ENCODE measurements at places on chromosomes 5 and 9. TPM values are rescaled to one million over a fixed set of nuclear protein-coding genes. Genes with fewer than 3 reads are reported as not detected.

Gene FREM1
- 57.7 TPM for total RNA-seq

Gene UBTD2
- 73.3 TPM for total RNA-seq

Gene OTP
- 3.1 TPM for total RNA-seq

Gene DIAPH1
- 99.1 TPM for total RNA-seq

Gene IFNA4
- total RNA-seq = not detected

Gene TAS2R1
- not detected for total RNA-seq

Gene OMD
- not detected for total RNA-seq

Gene LPCAT1
- 111 TPM for total RNA-seq

Gene CNTLN
- 16.7 TPM for total RNA-seq

Gene SVEP1
- 1.5 TPM for total RNA-seq

Gene LEAP2
- total RNA-seq = 2.9 TPM

Gene PCDHB14
- 5.5 TPM for total RNA-seq

Gene C9orf153
- total RNA-seq = 0.19 TPM

DNA sequence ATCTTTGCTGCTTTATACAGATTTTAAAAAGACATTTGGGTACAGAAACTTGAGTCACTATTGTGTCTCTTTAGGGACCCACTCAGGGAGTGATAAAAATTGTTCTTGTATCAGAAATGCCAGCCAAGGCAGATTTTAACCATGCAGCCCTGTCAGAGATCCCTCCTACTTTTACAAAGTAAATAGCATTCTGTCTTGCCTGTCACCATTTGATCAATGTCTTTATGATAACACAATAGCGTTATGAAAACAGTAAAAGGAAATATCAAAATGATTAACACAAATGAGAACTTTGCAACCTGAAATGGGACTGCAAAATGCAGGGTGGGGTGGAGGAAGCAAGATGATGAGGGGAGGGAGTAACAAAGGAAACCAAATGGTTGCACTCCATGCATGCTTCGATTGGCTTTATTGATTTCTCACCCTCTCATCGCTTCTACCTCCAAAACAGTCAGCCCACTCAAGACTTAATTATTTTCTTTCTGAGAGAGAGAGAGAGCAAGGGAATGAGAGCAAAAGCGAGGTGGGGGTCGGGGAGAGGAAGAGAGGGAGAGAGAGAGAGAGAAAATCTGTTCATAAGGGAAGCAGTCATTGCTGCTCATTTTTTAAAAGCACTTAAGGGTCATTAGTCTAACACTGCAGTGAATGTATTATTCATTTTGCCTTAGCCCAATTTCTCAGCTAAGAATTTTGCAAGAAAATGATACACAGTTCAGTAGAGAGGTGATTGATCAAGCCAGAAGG lies 576.5 kb downstream of the CSNK1G3 start:
- peaks cover 5% of the 10 kb centered on the region for H3K36me3 ChIP-seq
- no peak for DNase-seq
- peaks cover 36% of the 10 kb centered on the region for H3K4me1 ChIP-seq

GRCh38 chr9:77663754-77664153 lies 15.6 kb upstream of the GNA14 start:
- no peaks in the 10 kb centered on the region for H3K36me3 ChIP-seq
- no peak overlapping the region for H3K4me3 ChIP-seq
- no peak overlapping the region for H3K27ac ChIP-seq
- DNase-seq = no peak
- no peaks in the 10 kb centered on the region for H3K4me1 ChIP-seq

DNA sequence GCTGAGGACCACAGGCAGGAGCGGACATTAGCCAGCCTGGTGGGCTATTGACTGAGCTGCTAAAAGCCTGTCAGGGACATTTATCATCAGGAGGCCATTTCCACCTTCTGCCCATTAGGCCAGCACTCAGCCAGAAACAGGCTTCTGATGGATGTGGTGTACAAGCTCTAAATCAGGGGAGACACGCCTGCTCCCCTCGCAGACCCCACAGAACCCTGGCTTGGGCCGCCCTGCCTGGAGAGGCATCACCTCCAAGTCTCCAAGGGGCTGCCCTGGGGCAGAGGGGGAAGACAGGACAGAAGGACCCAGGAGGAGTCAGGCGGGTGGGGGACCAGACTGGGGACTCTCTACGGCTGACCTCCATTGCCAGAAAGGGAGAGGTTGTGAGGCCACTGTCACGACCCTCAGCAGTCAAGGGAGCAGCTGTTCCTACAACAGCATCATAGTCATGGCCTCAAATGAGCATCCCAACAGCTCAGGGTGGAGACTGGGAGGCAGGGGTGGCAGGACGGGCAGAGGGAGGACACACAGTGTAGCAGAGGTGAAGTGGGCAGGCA lies 24.0 kb upstream of the TRIM14 start:
- no peak for DNase-seq
- H3K27ac ChIP-seq = peak overlapping the region; percentile 35

DNA sequence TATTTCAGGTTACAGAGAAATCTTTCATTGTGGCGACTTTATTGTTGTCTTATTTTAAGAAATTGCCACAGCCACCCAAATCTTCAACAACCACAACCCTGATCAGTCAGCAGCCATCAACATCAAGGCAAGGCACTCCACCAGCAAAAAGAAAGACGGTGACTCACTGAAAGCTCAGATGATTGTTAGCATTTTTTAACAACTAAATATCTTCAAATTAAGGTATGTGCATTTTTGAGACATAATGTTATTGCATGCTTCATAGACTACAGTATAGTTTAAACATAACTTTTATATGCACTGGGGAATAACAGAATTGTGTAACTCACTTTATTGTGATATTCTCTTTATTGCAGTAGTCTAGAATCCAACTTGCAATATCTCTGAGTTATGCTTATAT lies 263.4 kb downstream of the TMEM232 start:
- DNase-seq = no peak
- no peaks in the 10 kb centered on the region for H3K36me3 ChIP-seq
- H3K27ac ChIP-seq = no peak overlapping the region
- H3K4me3 ChIP-seq = no peak overlapping the region
- H3K27me3 ChIP-seq = no peaks in the 10 kb centered on the region

GRCh38 chr9:136346927-136347465 lies 16.5 kb downstream of the DNLZ start:
- no peak for DNase-seq
- H3K27ac ChIP-seq = no peak overlapping the region
- H3K4me1 ChIP-seq = peaks cover 22% of the 10 kb centered on the region
- H3K27me3 ChIP-seq = peaks cover 5% of the 10 kb centered on the region
- H3K36me3 ChIP-seq = no peaks in the 10 kb centered on the region

GRCh38 chr5:76641514-76642120 lies 18.4 kb upstream of the F2RL2 start:
- H3K4me3 ChIP-seq = no peak overlapping the region
- peaks cover 6% of the 10 kb centered on the region for H3K36me3 ChIP-seq
- H3K27ac ChIP-seq = no peak overlapping the region
- no peaks in the 10 kb centered on the region for H3K27me3 ChIP-seq
- H3K4me1 ChIP-seq = no peaks in the 10 kb centered on the region

- H3K27me3 ChIP-seq = peaks cover 52% of the 10 kb centered on the region
- H3K27ac ChIP-seq = no peak overlapping the region
- no peak overlapping the region for H3K4me3 ChIP-seq
- H3K36me3 ChIP-seq = no peaks in the 10 kb centered on the region
Measured at GRCh38 chr9:112917047-112917986, 26.6 kb upstream of the SLC46A2 start.

DNA sequence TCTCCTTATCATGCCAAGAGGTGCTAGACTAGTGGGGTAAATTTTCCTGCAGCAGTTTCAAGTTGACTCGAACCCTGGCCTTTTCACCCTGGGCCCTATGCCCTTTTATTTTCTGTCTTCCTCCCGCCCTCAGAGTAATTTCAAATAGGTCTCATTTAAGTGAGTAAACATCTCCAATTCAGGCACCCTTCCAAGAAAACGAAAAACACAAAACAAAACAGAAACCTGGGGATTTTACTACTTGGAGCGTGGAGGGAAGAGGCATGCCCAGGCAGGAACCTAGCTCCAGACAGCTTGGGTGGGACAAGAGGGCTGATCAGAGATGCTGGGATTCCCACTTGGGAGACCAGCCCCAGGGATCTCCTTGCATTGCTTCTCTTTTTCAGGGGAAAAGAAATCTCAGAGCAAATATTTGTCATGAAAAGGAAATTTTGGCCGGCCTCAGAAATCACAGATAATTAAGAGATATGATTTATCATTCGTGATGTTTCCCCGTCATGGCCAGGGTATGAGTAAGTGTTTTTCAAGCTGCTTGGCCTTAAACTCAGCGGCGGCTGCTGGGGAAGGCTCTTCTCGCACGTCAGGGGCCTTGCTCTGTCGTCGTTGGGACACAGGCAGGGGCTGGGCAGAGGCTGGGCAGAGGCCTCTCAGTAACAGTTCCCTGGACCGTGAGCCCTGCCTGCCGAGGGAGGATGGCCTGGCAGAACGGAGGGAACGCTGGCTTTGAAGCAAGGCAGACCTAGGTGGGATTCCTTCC lies 248.6 kb upstream of the KLF4 start:
- no peaks in the 10 kb centered on the region for H3K4me1 ChIP-seq
- no peak for DNase-seq
- no peak overlapping the region for H3K27ac ChIP-seq
- H3K27me3 ChIP-seq = no peaks in the 10 kb centered on the region
- no peak overlapping the region for H3K4me3 ChIP-seq
- H3K36me3 ChIP-seq = no peaks in the 10 kb centered on the region

DNA sequence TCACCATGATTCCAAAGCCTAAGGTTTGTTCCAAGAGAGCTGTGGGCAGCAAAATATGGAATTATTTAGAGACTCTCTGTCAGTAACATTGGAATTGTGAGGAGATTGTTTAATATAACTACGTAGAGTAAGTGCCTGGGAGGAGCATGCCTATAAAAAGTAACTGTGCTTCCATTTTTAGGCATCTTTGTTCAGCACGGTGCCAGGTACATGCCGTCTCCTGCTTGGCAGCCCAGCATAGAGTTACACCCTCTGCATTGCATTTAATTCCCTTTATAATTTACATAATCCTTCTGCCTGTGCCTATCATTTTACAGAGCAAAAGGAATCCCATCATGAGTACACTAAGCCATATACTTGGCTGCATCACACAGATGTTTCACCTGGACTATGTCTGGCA lies 32.1 kb upstream of the ALDH1A1 start:
- no peaks in the 10 kb centered on the region for H3K36me3 ChIP-seq
- no peak overlapping the region for H3K4me3 ChIP-seq
- no peak for DNase-seq
- H3K27me3 ChIP-seq = no peaks in the 10 kb centered on the region
- no peak overlapping the region for H3K27ac ChIP-seq

- no peak overlapping the region for H3K4me3 ChIP-seq
- peaks cover 4% of the 10 kb centered on the region for H3K4me1 ChIP-seq
- DNase-seq = no peak
- peaks cover 51% of the 10 kb centered on the region for H3K36me3 ChIP-seq
Measured at GRCh38 chr9:93636172-93636661, 59.8 kb downstream of the PHF2 start.

DNA sequence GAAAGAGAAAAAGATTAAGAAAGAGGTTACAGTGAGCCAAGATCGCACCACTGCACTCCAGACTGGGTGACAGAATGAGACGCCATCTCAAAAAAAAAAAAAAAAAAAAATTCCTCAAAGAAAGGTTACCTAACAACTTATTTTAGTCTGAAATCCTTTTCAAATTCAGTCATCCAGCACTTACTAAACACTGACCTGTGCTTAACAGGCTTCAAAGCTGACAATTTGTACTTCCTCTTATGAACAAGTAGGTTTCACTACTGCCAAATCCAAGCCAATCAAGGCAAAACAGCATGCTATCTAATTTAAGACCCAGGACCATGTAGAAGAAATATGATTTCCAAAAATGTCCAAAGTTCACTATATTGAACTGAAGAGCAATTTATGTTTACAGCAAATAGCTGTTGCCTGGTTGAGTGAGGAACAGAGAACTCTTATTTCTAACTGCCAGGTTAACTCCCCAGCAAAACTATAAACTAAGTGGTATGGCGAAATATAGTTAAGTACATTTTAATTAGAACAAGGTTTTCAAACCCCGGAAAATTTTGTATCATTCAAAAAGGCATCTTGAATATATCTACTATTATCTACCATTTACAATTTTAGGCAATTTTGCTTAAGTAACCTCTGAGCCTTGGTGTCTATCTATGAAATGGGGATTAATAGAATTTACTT lies 13.4 kb downstream of the PWWP2A start:
- peaks cover 11% of the 10 kb centered on the region for H3K4me1 ChIP-seq
- H3K36me3 ChIP-seq = peaks cover 9% of the 10 kb centered on the region
- H3K4me3 ChIP-seq = no peak overlapping the region
- H3K27me3 ChIP-seq = no peaks in the 10 kb centered on the region
- H3K27ac ChIP-seq = peak overlapping the region; percentile 75

- H3K4me3 ChIP-seq = no peak overlapping the region
- peaks cover 5% of the 10 kb centered on the region for H3K27me3 ChIP-seq
- peaks cover 4% of the 10 kb centered on the region for H3K4me1 ChIP-seq
Measured at GRCh38 chr5:96468956-96469355, 35.9 kb upstream of the PCSK1 start.

GRCh38 chr9:11618241-11618805 lies 1005.5 kb upstream of the PTPRD start:
- H3K27ac ChIP-seq = no peak overlapping the region
- H3K4me1 ChIP-seq = no peaks in the 10 kb centered on the region
- H3K36me3 ChIP-seq = no peaks in the 10 kb centered on the region
- no peak overlapping the region for H3K4me3 ChIP-seq
- H3K27me3 ChIP-seq = no peaks in the 10 kb centered on the region

GRCh38 chr9:127014910-127015540 lies 100.4 kb downstream of the RALGPS1 start:
- no peaks in the 10 kb centered on the region for H3K27me3 ChIP-seq
- H3K4me3 ChIP-seq = no peak overlapping the region
- DNase-seq = no peak
- H3K27ac ChIP-seq = peak overlapping the region; percentile 9

DNA sequence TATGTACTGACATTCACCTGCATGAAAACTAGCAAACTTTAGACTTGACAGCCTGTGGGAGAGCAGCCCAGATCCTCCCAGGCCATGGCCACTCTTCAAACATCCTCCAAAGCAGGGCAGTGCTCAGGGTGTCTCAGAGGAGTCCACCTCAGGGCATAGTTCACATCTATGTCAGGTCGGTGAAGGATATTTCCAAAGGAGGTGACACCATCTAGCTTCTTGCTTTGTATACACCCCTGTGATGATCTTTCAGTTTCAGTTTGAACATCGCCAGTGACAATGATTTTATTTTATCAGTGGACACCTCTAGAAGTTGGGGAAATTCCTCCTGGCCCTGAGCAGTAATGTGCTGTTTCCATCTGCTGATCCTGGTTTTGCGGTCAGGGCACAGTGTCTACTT lies 20.1 kb downstream of the CDK20 start:
- no peak overlapping the region for H3K27ac ChIP-seq
- no peaks in the 10 kb centered on the region for H3K27me3 ChIP-seq
- DNase-seq = no peak
- H3K36me3 ChIP-seq = no peaks in the 10 kb centered on the region
- no peak overlapping the region for H3K4me3 ChIP-seq
- no peaks in the 10 kb centered on the region for H3K4me1 ChIP-seq

GRCh38 chr5:171617817-171618591 lies 167.6 kb upstream of the SMIM23 start:
- H3K4me1 ChIP-seq = peaks cover 38% of the 10 kb centered on the region
- H3K27ac ChIP-seq = no peak overlapping the region
- H3K4me3 ChIP-seq = no peak overlapping the region
- H3K27me3 ChIP-seq = peaks cover 11% of the 10 kb centered on the region
- no peaks in the 10 kb centered on the region for H3K36me3 ChIP-seq

DNA sequence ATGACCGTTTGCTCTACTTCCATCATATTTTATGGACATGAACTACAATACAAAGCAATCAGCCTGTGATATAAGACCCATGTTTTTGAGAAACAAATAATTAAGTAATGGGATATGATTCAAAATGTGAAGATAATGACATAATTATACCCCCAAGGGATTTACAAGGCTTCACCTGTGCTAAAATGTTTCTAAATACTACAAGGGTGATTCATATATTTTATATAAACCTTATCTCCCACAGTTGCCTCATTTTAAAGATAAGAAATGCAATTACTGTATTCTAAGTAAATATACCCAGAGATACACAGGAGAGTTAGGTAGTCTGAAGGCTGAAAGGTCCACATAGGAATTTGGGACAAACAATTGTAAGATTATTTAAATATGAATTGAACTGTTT lies 662.0 kb upstream of the CHD1 start:
- H3K27me3 ChIP-seq = no peaks in the 10 kb centered on the region
- DNase-seq = no peak

Measured in neural crest cell (in vitro differentiated cells).